Camera-type eye (tissue), 1 donor: ENCODE measurements at places on chromosomes 2 and 18. TPM values are rescaled to one million over a fixed set of nuclear protein-coding genes. Genes with fewer than 3 reads are reported as not detected.

Gene VWC2L
- total RNA-seq, result 11.5 TPM

Gene MYO5B
- 56.7 TPM for total RNA-seq

Gene SCN7A
- 19.0 TPM for total RNA-seq

Gene RFX8
- 1.5 TPM for total RNA-seq

Gene NLRC4
- 0.11 TPM for total RNA-seq

Gene SUPT7L
- total RNA-seq, result 42.6 TPM

Gene LOXL3
- total RNA-seq, result 22.8 TPM

Gene NPPC
- 5.2 TPM for total RNA-seq

Gene STARD6
- not detected for total RNA-seq

Gene HOXD1
- 0.27 TPM for total RNA-seq

Gene ALLC
- 0.77 TPM for total RNA-seq

Gene IL1RL2
- total RNA-seq, result 1.4 TPM

Gene PSMA8
- total RNA-seq, result not detected

Gene IL36G
- total RNA-seq, result not detected

Gene ANKAR
- 37.9 TPM for total RNA-seq

Gene CNGA3
- total RNA-seq, result 9.7 TPM

Gene ASB18
- not detected for total RNA-seq

Gene NEUROD1
- total RNA-seq, result 188 TPM

Gene COPS8
- total RNA-seq, result 164 TPM

Gene SMPD4
- 35.3 TPM for total RNA-seq

Gene SULT1C2
- 3.9 TPM for total RNA-seq

Gene COL4A4
- 11.7 TPM for total RNA-seq

Gene UGT1A5
- 0.16 TPM for total RNA-seq

Gene DQX1
- total RNA-seq, result 0.55 TPM

Gene MATN3
- total RNA-seq, result 0.93 TPM

Gene SP5
- total RNA-seq, result 0.77 TPM

Gene LIMS3
- 3.5 TPM for total RNA-seq
